ENCODE measurements at places on chromosomes 3 and 15. TPM values are rescaled to one million over a fixed set of nuclear protein-coding genes. Genes with fewer than 3 reads are reported as not detected.

- H3K27ac ChIP-seq, result no peak overlapping the region
- H3K4me3 ChIP-seq, result no peak overlapping the region
- no peaks in the 10 kb centered on the region for H3K4me1 ChIP-seq
- H3K27me3 ChIP-seq, result peaks cover 6% of the 10 kb centered on the region
Measured at GRCh38 chr15:71251584-71252043, 136.3 kb downstream of the THSD4 start.

GRCh38 chr3:36796161-36796560 lies 31.8 kb upstream of the DCLK3 start:
- H3K36me3 ChIP-seq, result no peaks in the 10 kb centered on the region
- H3K27ac ChIP-seq, result no peak overlapping the region
- peaks cover 5% of the 10 kb centered on the region for H3K27me3 ChIP-seq
- DNase-seq, result no peak
- H3K4me3 ChIP-seq, result no peak overlapping the region

The SUSD5 gene
- total RNA-seq, result not detected

DNA sequence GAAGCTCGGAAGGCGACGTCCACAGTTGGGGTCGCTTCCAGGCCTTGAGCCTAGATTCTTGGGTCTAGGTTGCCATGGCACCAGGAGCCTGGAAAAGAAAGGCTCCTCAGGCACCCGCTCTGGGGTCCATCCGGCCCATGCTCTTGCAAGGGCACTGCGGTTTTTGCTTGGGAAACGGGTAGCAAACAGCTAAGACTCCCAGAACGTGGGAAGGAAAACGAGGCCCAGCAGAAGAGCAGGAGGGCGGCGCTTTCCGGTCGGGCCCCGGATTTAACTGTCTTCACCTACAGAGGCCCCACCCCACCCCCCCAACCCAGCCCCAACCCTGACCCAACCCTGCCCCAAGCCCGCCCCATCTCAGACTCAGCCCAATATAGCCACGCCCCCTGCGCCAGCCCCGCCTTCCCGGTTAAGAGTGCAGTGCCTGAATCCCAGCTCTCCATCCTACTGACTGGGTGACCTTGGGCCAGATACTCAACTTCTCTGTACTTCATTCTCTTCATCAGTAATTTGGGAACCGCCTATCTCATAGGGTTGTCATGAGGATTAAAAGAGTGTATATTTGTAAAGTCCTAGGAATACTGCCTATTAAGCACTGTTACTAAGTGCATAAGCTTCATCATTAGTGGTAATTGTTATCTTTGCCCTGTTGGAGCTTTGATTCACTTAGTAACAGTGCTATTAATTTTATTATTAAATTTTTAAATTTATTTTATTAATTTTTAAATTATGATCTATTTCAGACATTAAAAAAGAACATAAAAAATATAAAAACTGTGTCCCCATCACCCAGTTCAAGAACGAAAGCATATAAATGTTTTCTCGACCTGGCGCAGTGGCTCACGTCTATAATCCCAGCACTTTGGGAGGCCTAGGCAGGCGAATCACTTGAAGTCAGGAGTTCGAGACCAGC lies 28.4 kb upstream of the SMAD6 start:
- DNase-seq, result peak; percentile 69
- peaks cover 12% of the 10 kb centered on the region for H3K4me1 ChIP-seq
- no peak overlapping the region for H3K4me3 ChIP-seq
- H3K36me3 ChIP-seq, result no peaks in the 10 kb centered on the region
- no peaks in the 10 kb centered on the region for H3K27me3 ChIP-seq

The HDC gene
- total RNA-seq, result 0.87 TPM

DNA sequence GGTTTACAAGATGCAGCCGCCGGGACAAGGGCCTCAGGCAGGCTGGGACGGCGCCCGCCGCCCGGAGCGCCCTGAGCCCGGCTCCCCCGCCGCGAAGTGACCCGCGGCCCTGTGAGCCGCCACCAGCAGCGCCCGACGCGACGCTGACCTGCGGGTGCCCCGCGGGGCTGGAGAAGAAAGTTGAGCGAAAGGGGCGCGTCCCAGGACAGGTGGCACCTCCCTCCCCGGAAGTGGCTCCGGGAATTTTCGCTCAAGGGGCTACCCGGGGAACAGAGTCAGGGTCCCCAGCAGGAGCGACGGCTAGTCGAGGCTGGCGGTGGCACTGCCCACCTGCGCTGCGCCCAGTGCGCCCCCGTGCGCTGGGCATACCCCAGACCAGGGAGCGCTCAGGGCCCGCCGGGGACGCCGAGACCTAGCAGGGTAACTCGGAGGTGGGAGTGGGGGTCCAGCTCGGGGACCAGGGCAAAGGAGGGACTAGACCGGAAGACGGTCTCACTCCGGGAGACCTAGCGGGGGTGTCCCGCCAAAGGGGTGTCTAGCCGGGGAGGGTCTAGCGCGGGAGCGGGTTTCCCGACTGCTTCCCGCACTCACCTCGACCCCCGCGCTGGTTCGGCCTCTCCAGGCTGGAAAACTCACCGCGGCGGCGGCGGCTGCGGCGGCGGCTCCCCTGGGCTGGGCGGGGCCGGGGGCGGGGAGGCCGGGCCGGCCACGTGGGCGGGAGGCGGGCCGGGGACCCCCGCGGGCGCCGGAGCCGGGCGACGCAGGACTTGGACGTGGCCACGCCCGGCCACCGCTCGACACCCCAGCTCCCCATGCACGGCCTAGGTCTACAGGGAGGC lies 18.4 kb downstream of the SPATA12 start:
- H3K4me1 ChIP-seq, result no peaks in the 10 kb centered on the region
- peak overlapping the region; percentile 52 for H3K4me3 ChIP-seq
- H3K36me3 ChIP-seq, result no peaks in the 10 kb centered on the region
- peak; percentile 16 for DNase-seq

The VIPR1 gene
- total RNA-seq, result 6.5 TPM

GRCh38 chr3:17307887-17308286 lies 423.1 kb downstream of the PLCL2 start:
- H3K4me3 ChIP-seq, result no peak overlapping the region
- no peaks in the 10 kb centered on the region for H3K36me3 ChIP-seq
- no peaks in the 10 kb centered on the region for H3K4me1 ChIP-seq
- no peak overlapping the region for H3K27ac ChIP-seq
- no peaks in the 10 kb centered on the region for H3K27me3 ChIP-seq

DNA sequence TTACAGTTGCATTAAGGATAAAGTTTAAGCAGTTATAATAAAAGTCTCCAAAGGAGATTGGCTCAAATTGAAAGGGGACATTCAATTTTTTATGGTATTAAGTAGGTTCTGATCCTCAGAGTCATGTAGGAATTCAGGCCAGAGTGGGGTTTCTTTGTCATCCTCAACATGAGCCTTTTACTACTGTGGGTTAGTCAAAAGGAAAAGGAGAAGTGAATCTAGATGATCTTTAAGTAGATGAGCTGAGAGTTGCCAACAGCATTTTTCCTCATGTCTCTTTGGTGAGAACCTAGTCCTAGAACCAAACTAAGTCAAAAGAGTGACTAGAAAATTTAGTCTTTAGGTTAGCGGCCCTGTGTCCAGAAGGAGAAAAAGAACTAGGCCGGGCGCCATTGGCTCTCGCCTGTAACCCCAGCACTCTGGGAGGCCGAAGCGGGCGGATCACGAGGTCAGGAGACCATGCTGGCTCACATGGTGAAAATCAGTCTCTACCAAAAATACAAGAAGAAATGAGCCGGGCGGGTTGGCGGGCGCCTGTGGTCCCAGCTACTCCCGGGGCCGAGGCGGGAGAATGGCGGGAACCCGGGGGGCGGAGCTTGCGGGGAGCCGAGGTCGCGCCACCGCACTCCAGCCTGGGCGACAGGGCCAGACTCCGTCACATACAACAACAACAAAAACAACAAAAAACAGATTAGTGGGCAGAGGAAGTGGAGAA lies 4.2 kb upstream of the CHL1 start:
- H3K27ac ChIP-seq, result no peak overlapping the region
- H3K27me3 ChIP-seq, result peaks cover 14% of the 10 kb centered on the region
- no peak for DNase-seq
- H3K36me3 ChIP-seq, result peaks cover 2% of the 10 kb centered on the region

GRCh38 chr3:25428789-25429335 lies 799 bp downstream of the RARB start:
- H3K27me3 ChIP-seq, result peaks cover 46% of the 10 kb centered on the region
- no peak overlapping the region for H3K4me3 ChIP-seq
- no peaks in the 10 kb centered on the region for H3K36me3 ChIP-seq
- no peak for DNase-seq
- H3K4me1 ChIP-seq, result peaks cover 3% of the 10 kb centered on the region

DNA sequence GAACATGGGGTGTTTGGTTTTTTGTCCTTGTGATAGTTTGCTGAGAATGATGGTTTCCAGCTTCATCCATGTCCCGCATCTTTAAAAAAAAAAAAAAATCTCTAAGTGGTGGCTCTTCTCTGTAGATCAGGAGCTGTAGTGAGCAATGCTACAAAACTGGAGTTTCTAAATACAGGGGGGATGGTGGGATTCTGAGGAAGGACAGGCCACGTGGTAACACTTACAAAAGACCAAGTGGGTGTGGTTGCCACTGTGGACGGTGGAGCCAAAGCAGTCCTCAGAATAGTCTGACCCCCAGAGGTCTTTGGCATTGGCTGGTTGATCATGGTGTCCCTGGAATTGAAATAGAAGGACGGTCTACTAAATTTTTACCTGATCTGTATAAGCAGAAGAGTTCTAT lies 7.7 kb downstream of the CCRL2 start:
- H3K4me1 ChIP-seq, result no peaks in the 10 kb centered on the region
- H3K27ac ChIP-seq, result no peak overlapping the region
- H3K4me3 ChIP-seq, result no peak overlapping the region
- H3K27me3 ChIP-seq, result no peaks in the 10 kb centered on the region

The IMPG2 gene
- 0.12 TPM for total RNA-seq

GRCh38 chr3:14431917-14432834 lies 29.8 kb downstream of the SLC6A6 start:
- H3K36me3 ChIP-seq, result no peaks in the 10 kb centered on the region
- peak overlapping the region; percentile 77 for H3K4me3 ChIP-seq
- peak overlapping the region; percentile 92 for H3K27ac ChIP-seq
- no peaks in the 10 kb centered on the region for H3K27me3 ChIP-seq

DNA sequence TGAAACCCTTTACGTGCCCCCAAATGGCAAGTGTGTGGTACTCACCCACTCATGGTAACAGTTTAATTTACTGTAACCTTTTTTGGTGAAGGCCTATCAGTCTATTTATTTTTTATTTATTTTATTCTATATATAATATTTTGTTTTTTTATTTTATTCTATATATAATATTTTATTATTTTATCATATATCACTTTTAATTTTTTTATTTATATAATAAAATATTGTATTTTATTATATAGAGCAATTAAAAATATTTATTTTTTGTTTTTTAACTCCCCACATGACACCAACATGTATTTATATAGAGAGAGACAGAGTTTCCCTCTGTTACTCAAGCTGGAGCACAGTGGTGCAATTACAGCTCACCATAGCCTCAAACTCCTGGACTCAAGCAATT lies 41.4 kb downstream of the SLC28A1 start:
- DNase-seq, result no peak
- no peak overlapping the region for H3K27ac ChIP-seq
- H3K4me1 ChIP-seq, result peaks cover 8% of the 10 kb centered on the region
- peaks cover 2% of the 10 kb centered on the region for H3K27me3 ChIP-seq
- no peak overlapping the region for H3K4me3 ChIP-seq

DNA sequence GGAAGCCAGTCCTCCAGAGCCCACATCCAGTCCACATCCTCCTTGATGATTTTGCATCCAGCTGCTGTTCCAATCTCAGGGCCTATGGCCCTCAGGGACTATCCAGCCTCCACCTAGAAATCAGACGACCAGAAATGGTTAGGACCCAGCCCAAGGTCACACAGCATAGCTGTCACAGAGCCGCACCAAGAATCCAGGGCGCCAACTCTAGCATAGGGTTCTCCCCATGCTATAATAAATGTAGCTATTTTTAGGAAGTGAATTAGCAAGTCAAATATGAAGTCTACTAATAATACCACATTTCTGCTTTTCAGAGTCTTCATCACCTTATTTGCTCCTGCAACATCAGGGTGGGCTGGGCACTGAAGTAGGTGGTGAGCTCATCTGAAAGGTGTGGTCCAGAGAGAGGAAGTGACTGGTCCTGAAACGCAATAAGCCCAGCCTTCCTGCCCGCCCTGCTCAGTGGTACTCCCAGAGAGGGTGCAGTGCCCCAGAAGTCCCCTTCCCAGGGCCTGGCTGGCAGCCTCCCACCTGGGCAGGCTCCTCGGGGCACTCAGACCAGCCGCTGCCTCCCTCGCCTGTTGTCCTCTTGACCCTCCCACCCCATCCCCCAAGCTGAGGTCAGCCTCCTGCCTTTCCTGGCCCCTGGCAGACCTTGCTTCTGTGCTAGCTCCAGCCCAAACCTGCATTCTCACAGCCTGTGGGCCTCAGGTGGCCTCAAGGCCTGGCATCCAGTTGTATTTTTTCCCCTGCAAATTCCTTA lies 17.6 kb upstream of the CYP11A1 start:
- H3K4me1 ChIP-seq, result peaks cover 59% of the 10 kb centered on the region
- H3K4me3 ChIP-seq, result peak overlapping the region; percentile 38
- H3K27ac ChIP-seq, result peak overlapping the region; percentile 94

Measured in activated CD4-positive, alpha-beta memory T cell treated with anti-CD3 and anti-CD28 coated beads for 36 hours (primary cell).